ENCODE measurements at places on chromosomes 1 and 21. TPM values are rescaled to one million over a fixed set of nuclear protein-coding genes. Genes with fewer than 3 reads are reported as not detected.

KLF17 gene
- polyA plus RNA-seq: not detected

F5 gene
- polyA plus RNA-seq: 0.07 TPM

LRRC53 gene
- 1.6 TPM for polyA plus RNA-seq

BSND gene
- not detected for polyA plus RNA-seq

RSBN1 gene
- polyA plus RNA-seq: 22.3 TPM

APCS gene
- polyA plus RNA-seq: not detected

OTUD3 gene
- 1.2 TPM for polyA plus RNA-seq
